ENCODE measurements at places on chromosomes 11 and 22. TPM values are rescaled to one million over a fixed set of nuclear protein-coding genes. Genes with fewer than 3 reads are reported as not detected.
A peak's percentile ranks its signal among the peaks of the same experiment; 100 is the strongest.

DNA sequence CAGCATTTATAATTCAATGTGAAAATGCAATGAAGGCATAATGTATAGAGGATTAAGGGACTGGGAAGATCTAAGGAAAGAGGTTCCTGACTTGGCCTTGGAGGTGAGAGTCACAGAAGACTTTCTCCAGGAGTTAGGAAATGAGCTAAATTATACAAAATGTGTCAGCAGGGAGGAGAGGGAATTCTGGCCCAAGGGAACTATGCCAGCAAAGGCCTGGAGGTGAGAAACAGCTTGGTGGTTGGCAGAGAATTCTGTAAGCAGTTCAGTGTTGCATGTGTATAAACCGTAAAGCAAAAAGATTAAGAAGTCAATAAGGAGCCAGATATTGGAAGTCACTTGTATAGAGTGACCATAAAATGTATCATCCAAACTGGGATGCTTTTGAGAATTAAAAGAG is 142.2 kb upstream of the SESN3 start:
- DNase-seq, result no peak

- no peak for DNase-seq
Observed at GRCh38 chr11:121557348-121557747, 104.6 kb upstream of the SORL1-AS1 start.

DNA sequence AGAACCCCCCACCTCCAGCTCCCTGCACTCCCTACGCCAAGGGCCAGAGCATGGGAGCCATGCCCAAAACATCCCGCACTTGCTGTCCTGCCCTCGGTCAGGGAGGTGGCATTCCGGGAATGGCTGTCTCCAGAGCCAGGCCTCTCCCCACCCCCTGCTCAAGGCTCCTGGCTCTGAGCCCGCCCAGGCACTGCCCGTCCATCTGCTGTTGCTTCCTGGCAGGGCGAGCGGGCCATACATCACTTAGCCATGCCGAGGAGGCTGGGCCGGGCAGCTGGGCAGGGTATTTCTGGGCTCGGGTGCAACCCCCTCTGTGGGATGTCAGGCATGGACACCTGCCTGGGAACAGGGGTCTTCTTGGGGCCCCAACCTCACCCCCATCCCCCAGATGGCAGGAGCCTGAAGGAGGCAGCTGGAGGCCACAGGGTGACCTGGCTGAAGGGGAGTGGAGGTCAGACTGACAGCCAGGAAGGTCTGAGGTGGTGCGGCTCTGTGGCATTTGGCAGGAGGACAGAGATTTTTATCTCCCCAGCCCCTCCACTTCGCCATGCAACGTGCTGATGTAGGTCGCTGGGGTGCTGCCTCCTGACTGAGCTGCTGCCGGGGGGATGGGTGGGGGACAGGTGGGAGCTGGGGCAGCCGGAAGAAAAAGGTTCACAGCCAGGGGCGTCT is 8.7 kb upstream of the CABP7 start:
- DNase-seq, result no peak

- DNase-seq, result no peak
Observed at GRCh38 chr11:109237636-109238035, 184.4 kb upstream of the C11orf87 start.

- no peak for DNase-seq
Observed at GRCh38 chr22:43431808-43432554, 20.2 kb downstream of the MPPED1 start.

- peak; percentile 57 for DNase-seq
Observed at GRCh38 chr22:45997077-45997776, 20.3 kb upstream of the WNT7B start.

DNA sequence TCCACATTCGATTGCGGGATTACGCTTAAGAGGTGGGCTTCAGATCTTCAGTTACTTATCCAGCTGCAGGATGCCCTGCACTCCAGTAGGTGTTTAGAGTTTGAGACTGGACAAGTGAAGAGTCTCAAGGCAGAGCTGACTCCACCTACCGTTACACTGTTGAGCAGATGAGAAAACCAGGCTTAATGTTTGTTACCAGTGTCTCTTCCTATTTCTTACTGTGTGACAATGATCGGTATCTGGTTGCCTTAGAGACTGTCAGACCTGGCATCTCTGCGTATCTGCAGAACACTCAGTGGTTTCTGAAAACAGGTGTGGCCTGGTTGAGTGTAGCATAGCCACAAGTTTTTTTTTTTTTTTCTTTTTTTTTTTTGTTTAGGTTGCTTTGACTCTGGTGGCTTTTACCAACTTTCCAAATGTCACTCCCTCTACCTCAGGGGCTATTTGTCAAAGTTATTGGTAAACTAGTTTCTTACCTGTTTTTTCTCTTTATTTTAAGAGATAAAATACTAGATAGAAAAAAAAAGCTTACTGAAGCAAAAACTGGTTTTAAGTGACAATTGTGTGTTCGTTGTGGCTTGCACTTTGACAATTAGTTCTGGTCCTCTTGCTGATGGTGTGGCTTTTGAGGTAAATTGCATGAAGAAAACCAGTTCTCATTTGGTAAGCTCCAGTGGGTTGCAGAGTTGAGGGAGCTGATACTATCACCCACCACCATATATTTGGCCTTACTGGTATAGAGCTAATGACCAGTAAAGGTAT is 284.8 kb downstream of the ETS1 start:
- DNase-seq, result no peak

GRCh38 chr11:64755681-64756361 is 4.0 kb downstream of the PYGM start:
- DNase-seq, result no peak

- no peak for DNase-seq
Observed at GRCh38 chr11:104279587-104279986, 115.6 kb upstream of the PDGFD start.

DNA sequence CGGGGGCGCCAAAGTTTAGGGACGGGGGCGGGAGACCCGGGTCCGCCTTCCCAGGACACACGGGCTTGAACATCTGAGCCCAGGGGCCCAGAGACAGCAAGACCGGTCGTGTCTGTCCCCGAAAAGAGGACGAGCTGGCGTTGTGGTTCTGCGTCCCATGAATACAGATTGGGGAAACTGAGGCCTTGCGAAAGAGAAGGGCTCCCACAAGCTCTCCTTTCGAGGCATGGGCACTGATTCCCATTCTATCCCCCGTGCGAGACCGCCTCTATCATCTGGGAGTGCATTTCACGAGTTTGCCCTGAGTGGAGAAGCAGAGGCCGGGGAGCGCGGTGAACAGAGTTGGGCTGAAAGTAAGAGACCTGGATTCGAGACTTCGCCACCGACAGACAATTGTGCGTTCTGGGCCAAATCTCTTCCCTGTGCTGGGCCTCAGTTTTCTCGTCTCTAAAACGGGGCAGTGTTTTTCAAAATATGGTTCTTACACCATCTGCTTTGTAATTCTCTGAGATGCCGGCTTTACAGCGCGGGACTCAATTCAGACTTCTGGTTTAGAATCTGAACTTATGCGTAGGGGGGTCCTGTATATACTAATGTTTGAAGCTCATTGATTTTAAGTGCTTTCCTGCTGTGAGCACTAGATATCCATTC is 471 bp downstream of the RNF185 start:
- DNase-seq, result peak; percentile 38

DNA sequence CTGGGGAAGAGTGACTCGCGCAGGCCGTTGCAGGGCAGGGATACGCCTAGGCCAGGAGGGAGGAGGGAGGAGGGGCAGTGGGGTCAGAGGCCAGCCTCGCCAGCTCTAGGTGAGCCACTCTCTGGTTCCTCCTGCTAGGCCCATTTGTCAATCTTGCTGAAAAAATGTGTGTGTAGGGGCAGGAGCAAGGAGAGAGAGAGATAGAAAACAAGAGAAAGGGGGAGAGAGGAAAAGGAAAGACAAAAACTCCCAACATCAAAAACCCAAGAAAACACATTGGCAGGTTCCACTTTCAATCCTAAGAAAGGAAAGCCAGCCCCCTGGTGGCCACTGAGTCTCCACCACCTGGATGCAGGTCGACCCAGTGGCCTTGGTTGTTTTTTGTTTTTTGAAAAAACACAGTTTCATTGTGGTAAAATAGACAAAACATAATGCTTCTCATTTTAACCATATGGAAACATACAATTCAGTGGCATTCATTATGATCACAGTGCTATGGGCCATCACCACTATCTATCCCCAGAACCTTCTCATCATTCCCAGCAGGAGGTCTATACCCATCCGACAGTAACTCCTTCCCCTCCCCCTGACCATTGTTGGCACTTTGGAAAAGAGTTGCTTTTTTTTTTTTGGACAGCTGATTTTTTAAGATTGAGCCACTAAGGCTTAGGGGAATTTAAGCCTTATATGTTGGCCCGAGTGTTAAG is 10.9 kb downstream of the OMP start:
- no peak for DNase-seq

DNA sequence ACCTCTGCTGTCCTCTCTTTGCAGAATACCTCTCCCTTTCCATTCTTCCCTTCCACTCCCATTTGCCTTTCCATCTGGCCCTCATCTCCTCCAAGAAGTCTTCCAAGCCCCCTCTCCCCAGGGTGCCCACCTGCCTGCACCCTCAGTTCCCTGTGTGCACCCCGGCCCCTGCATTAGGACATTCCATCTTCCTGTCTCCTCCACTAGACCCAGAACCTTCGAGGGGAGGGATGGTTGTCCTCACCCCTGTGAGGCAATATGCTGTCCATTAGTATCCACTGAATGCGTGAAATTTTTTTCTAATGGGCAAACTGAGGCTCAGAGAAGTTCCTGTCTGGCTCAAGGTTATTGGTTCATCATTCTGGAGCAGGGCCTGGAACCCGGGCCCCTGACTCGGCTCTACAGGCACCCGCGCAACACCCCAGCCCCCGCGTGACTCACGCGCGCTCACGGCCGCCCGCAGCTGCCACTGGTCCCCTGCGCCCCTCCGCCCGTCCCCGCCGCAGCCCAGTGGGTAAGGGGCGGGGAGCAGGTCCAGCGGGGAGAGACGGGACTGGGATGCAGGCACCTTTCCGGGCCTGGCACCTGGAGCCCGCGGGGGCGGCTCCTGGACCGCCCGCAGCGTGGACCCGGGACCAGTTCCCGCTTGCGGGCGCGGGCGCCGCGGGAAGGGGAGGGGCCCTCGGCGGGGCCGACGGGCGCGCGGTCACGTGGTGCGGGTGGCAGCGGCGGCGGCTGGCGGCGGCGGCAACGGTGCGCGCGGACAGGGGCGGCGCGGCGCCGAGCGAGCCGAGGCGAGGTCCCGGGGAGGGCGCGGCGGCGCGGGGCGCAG is 7.0 kb downstream of the SEPTIN3 start:
- DNase-seq, result peak; percentile 67

GRCh38 chr11:120215634-120216033 is 4.8 kb downstream of the OAF start:
- no peak for DNase-seq

DNA sequence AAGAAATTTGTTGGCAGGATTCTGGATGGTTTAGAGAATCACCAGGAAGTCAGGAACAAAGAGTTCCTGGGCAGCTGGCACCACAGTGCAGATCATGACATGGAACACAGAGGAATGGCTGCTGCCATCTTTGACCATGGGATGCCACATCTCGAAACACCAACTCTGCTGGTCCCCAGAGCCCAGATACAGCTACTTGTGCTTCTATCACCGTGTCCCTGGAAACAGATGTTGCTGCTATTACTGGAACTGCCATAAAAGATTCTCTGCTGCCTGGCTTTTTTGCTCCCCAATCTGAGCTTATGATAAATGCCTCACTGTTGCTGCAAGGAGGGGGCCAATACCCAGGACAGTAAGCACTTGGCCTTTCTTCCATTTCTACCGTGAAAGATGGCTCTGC is 185.2 kb downstream of the CSNK2A3 start:
- no peak for DNase-seq

GRCh38 chr11:27357250-27357649 is 5.8 kb downstream of the CCDC34 start:
- no peak for DNase-seq

GRCh38 chr11:95305705-95306104 is 74.7 kb upstream of the SESN3 start:
- no peak for DNase-seq

DNA sequence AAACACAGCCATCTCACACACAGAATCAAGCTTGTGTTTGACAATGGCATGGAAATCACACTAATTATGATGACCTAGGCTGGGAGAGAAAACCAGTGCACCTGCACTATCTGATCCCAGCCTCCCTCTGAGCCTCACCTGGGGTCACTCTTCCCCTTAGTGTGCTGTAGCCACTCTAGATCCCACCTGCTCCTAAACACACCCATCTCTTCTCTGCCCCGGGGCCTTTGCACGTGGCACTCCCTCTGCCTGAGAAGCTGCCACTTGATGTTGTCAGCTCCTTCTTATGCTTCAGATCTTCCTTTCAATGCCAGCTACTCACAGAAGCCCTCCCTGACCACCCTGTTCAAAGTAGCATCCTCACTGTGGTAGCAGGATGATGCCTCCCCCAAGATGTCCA is 42.9 kb upstream of the NFAM1 start:
- no peak for DNase-seq

- no peak for DNase-seq
Observed at GRCh38 chr22:31995807-31996206, 47.3 kb upstream of the SLC5A1 start.

DNA sequence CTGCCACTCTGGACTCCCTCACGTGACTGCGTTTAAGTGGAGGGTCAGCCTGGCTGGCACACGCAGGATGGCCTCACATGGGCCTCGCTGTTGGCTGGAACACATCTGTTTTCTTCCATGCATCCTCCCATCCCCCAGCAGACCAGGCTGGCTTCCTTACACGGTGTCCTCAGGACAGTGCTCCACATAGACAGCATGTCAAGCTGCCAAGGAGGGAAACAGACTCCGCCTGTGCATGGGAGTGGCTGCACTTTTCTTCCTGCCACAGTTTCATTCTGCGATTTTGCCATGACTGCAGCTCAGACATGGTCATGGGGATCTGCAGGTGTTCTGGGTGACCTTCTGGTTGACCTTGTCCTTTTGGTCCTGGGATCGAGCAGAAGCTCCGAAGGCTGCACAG is 344.2 kb downstream of the SHANK2 start:
- no peak for DNase-seq

GRCh38 chr11:27216270-27217149 is 146.5 kb downstream of the CCDC34 start:
- DNase-seq, result no peak

- DNase-seq, result no peak
Observed at GRCh38 chr11:32439501-32440210, 4.3 kb upstream of the WT1 start.

DNA sequence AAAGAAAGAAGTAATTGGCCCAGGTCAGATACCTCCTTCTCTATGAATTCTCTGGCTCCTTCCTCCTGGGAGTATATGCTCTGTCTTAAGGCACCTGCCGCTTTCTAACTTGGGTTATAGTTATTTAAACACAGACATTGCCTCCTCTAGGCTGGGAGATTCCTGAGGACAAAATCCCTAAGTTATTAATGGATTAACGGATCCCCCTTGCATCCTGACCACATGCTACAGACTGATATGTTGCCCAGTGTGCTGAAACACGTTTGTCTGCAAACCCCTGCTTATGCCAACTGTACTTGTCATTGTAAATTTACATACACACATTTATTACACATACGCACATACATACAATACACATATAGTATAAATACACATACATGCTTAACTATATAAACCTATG is 35.3 kb downstream of the PACSIN2 start:
- DNase-seq, result no peak

The ZNF214 gene
- total RNA-seq, result not detected

The GCAT gene
- total RNA-seq, result 9.8 TPM

The DEFB131B gene
- total RNA-seq, result not detected

The HBE1 gene
- total RNA-seq, result not detected

The TMEM45B gene
- total RNA-seq, result 1.5 TPM

The OSM gene
- 142 TPM for total RNA-seq

The IL17REL gene
- not detected for total RNA-seq

The NXPE4 gene
- total RNA-seq, result not detected

The FOLR1 gene
- total RNA-seq, result not detected

The KCTD17 gene
- 28.1 TPM for total RNA-seq

The UCP3 gene
- total RNA-seq, result 4.0 TPM

The TBC1D22A gene
- total RNA-seq, result 49.1 TPM

The INS gene
- total RNA-seq, result not detected

The CYB5R2 gene
- total RNA-seq, result 1.6 TPM

The LYVE1 gene
- not detected for total RNA-seq
